ENCODE measurements at places on chromosomes 5 and 9.

DNA sequence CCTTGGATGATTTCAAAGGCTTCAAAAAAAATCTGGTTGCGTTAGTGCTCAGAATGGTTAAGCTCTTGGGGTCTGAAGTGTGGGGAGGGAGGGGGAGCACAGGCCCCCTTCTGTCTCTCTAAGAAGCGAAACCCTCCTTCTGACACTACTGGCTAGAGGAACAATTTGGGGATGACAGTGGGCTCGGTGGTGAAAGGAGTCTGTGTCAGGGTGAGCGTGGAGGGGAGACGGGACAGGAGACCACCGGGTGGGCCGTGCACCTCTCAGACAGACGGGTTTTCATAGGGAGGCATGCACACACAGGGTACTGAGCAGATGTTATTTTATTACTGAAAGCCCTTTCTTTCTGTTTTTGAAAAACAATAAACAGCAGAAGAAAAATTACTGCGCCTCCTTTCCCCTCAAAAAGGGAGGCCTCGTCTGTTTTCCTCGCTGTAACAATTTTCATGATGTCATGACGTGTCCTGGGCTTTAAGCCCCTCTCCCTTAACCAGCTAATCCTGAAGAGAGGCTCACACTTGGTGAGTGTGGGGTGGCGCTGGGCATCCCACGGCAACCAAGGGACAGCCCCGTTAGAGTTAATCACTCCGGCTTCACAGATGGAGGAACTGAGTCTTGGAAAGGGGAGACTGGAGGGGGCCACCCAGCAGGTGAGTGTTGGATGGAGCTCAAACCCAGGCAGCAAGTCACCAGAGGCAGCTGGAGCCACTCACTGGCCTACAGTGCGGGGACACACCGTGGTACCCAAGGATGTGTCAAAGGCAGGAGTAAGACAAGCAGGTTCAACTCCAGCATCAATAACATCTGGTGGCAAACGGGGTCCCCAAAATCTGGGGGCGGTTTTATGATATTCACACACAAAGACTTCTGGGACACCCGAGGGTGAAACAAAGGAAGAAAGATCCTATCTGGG is 53.4 kb downstream of the PTCH1 start:
- no peak for DNase-seq

- no peak for DNase-seq
Observed at GRCh38 chr9:136140046-136140445, 21.4 kb upstream of the TMEM250 start.

DNA sequence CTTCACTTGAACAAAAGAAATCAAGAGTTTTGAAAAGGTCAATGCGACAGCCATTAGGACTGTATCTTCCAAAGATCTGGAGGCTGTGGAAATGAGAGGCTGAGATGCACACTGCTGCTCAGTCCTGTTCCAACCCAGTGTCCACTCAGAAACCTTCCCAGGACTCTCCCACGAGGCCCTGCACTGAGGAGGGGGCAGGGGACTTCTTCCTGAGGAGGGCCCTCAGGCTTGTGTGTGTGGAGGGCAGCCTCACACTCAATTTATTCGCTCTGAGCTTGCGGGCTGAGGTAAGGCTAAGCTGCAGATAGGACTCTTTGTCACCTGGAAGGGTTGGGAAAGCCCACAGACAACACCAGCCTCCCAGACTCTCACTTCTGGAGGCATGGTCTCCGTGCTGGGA is 69.6 kb upstream of the ROR2 start:
- no peak for DNase-seq

GRCh38 chr5:31182136-31182535 is 11.3 kb upstream of the CDH6 start:
- DNase-seq, result no peak

DNA sequence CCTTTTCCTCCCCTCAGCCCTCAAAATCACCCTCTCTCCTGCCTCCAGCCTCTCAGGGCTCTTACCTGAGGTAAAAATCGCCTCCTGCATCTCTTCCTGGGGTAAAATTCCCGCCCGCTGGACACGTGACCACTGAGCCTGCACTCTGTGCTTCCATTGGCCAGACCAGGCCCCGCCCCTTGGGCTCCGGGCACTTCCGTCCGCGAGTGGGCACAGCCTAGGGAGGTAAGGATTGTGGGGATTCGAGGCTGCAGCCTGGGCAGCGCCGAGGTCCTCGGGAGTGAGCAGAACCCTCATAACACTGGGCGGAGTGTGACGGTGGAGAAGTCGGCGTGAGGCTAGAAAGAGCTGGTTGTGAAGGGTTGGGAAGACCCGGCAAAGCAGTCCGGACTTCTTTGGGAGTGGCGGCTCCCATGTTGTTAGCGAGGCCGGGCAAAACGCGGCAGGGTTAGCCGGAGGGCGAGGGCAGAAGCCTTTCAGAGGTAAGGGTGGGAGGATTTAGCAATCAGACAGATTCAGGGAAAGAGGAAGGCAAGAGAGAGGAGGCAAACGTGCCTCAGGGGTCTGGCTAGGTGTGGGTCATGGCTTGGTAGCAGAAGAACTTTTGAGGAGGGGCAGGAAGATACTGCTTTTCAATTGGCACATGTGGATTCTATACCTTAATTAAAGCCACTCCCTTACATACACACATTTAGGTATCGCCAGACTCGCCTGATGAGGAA is at the start of gene SHOC1:
TSS of gene SHOC1 (minus strand) at position 103 of the 722 bp plus-strand sequence. CDS start 3,519 bp downstream, outside the sequence.
- DNase-seq, result no peak

Measured in small intestine (tissue), 16 donors.